ENCODE measurements at places on chromosomes 11 and 22.

GRCh38 chr11:60080535-60080934, 7.9 kb upstream of the MS4A2 start:
- DNase-seq, result no peak

DNA sequence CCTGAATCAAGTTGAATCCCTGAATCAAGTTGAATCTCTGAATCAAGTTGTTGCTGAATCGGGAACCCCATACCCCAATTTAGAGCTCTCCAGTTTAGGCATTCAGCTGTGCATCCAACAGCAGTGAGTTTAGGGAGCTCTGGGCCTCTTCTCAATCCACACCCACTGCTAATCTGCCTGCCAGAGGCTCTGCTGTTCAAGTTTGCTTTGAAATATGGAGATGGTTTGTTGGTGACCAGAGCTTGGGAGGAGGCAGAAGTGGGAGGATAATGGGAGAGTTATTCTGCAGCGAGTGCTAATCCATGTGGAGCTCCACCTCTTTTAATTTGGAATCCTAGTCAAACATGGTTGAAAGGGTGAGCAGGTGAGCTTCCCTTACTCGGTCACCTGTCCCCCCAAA, 22.4 kb downstream of the EHF start:
- DNase-seq, result no peak

DNA sequence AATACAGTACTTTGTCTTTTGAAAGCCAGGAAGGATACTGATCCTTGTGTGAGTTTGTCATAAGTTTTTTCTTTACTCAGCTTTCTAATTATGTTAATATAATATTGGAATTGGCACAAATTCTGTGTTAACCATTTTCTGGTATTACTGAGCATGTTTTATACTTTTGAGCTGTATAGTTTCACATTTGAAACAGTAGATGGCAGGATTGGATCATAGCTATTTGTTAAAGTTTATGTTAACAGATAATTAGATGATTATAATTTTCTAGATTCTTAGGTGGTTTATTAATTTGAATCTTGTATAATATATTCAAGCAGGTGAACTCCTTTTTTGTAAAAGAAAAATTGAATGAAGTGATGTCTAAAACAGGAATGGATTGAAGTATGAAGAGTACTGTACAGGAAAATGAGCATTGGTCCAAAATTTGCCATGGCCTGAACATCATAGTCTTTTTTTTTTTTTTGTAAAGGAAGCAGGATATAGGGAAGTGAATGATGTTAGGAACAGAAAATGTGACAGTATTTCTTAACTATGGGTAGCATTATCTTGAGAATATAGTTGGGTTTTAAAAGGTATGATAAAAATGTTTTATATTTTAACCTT, 102.0 kb downstream of the CYP2R1 start:
- DNase-seq, result no peak

DNA sequence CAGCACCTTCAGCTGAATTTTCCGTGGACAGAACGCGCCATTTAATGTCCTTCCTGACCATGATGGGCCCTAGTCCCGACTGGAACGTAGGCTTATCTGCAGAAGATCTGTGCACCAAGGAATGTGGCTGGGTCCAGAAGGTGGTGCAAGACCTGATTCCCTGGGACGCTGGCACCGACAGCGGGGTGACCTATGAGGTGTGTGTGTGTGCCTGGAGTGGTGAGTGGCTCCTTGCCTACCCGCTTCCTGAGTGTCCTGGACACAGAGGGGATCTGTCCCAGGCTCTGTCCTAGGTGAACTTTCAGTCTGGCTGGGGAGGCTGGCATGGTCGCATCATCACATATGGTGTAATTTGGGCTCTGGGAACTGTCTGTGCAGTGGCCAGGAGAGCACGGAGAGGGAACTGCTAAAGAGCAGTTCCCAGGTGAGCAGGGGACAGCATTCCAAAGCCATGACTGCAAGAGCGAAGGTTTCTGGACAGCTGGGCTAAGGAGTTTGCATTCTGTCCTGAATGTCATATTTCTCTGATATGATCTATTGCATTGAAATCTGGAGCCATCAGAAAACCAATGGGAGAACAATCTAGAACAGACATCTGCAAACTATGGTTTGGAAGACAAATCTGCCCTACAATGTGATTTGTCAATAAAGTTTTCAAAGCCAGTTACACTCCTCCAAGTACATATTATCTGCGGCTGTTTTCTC, 104.3 kb downstream of the RRAS2 start:
- DNase-seq, result no peak

GRCh38 chr11:114316980-114317786, 21.0 kb downstream of the NNMT start:
- DNase-seq, result no peak

DNA sequence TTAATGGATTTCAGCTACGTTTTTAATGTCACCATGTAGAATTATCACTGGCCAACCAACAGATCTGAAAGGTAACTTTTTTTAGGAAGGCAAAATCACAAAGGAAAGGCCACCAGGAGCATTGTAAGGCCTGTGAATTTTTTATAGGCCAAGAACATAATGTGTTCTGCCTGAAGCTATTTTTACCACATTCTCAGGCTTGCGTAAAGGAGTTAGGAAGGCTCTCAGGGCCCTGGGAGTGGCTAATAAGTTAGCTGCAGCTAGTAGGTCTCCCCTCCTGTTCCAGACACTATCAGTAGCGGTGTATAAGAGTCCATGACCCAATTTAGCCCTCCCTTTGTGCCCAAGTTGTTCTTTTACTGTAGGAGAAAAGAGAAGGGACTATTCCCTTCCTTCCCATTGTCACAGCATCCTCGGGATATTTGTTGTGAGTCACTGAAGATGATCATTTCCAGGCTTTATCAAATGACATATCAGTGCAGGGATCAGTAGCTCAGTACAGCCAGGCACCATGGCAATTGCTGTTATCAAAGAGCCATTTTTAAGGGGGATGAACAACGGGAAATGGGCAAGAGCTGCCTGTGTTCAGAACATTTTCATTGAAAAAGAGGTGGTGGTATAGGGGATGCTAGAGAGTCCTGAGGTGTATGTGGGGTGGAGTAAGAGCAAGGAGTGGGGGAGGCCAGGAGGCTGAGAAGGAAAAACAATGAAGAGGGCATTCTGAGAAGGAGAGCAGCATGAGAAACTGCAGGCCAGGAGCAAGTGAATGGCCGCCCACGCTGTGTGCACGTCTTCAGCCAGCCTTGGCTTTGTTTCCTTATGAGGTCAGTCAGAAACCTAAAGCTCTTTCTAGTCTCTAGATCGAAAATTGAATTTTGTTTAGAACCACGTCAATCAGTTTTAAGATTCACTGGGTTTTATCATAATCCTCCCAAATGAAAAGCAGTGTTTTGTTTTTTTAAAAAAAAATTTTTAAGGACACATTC, 940.3 kb downstream of the NTM start:
- DNase-seq, result no peak

DNA sequence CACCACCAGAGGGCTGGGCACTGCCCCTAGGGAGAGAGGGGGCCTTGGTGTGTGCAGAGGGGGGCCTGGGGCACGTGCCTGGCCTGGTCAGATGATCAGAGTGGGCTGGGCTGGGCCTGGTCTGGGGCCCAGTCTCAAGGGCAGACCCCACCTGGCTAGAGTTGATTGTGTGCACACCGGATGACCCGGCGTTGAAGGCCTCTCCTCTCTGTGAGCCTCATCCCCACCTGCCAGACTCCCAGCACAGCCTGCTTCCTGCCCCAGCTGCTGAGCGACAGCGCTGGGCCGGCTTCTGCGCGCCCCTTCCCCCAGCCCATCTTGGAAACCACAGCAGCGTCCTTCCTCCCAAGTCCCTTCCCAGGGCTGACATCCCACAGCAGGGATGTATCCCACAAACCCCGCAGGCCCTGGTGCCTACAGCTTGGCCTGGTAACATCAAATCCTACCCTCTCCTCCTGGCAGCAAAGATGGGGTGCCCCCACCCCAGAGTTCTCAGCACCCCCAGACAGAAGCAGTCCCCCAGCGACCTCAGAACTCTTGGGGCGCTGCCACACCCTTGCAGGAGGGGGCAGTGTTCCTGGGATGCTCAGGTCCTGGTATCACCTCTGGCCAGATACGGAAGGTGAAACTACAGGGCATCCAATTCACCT, 11.0 kb upstream of the TSSC4 start:
- DNase-seq, result no peak

All from stimulated activated CD8-positive, alpha-beta memory T cell treated with anti-CD3 and anti-CD28 coated beads, Interleukin-4, amount 100 ng/mL, for 48 hours (primary cell).